Renal cortex interstitium (tissue), 15 donors: ENCODE measurements at places on chromosomes 13 and 19. TPM values are rescaled to one million over a fixed set of nuclear protein-coding genes. Genes with fewer than 3 reads are reported as not detected.

- DNase-seq: no peak
These were observed 444.3 kb downstream of the GPC6 start for GRCh38 chr13:93670866-93671265.

Gene KLK1
- polyA plus RNA-seq: 1.3 TPM

- DNase-seq: no peak
These were observed 4.7 kb downstream of the ALOX5AP start for GRCh38 chr13:30739761-30740642.

Gene IGFLR1
- polyA plus RNA-seq: 5.6 TPM

- no peak for DNase-seq
These were observed 92.0 kb downstream of the NHLRC3 start for GRCh38 chr13:39130301-39130700.

DNA sequence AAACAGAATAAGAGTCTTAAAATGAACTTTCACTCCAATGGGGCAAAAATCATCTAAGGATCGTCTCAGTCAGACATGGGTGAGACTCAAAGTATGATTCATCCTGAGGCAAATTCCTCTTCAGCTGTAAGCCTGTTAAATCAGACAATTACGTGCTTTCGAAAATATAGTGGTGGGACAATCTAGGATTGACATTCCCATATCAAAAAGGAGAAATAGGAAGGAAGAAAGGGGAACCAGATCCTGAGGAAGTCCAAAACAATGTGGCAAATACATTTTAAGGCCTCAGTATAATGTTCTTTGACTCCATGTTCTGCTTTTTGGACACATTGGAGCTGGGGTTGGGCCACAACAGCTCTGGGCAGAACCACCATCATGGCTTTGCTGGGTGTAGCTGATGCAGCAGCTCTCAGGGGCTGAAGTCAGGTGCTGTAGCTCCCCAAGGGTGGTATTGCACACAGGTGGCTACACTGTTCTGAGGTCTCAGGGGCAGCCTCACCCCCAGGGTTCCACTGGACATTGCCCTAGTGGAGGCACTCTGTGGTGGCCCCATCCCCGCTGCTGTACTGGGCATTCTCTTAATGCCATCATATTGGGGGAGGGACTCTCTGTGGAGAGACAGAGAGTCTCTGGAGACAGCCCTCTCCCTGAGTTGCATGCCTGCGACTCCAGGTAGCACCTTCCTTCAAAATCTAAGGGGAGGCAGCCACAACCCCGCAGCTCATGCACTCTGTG is 5.7 kb upstream of the FPR3 start:
- no peak for DNase-seq

DNA sequence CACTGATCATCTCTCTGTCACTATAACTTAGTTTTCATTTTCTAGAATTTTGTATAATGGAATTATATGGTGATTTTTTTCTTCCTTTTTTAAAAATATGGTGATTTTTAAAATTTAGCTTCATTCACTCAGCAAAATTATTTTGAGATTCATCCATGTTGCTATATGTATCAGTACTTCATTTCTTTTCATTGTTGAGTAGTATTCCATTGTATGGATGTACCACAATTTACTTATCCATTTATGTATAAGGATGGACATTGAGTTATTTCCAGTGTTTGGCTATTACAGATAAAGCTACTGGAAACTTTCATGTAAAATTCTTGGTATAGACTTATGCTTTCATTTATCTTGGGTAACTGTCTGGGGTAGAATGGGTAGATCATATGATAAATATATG is 12.8 kb downstream of the ZNF546 start:
- no peak for DNase-seq
